ENCODE measurements at places on chromosomes 12 and 14. TPM values are rescaled to one million over a fixed set of nuclear protein-coding genes. Genes with fewer than 3 reads are reported as not detected.

Gene STON2
- 0.65 TPM for total RNA-seq

Gene TBX3
- total RNA-seq: 19.1 TPM

Gene B4GALNT1
- 46.5 TPM for total RNA-seq

Gene TC2N
- 0.54 TPM for total RNA-seq

Gene GRIN2B
- 4.9 TPM for total RNA-seq

Gene NID2
- total RNA-seq: 16.7 TPM

Gene SYNE3
- 0.26 TPM for total RNA-seq

Gene C12orf54
- total RNA-seq: not detected

Gene C14orf39
- total RNA-seq: not detected

Gene LALBA
- not detected for total RNA-seq
